ENCODE measurements at places on chromosomes 6 and 20.

GRCh38 chr6:77106992-77107391, 356.3 kb downstream of the HTR1B start:
- no peak for DNase-seq

- no peak for DNase-seq
These were observed 23.6 kb downstream of the PRR18 start for GRCh38 chr6:166284640-166285039.

- DNase-seq = no peak
These were observed 8.5 kb upstream of the DLGAP4 start for GRCh38 chr20:36297656-36298055.

GRCh38 chr20:57618764-57619050, 1.5 kb downstream of the ZBP1 start:
- DNase-seq = no peak

DNA sequence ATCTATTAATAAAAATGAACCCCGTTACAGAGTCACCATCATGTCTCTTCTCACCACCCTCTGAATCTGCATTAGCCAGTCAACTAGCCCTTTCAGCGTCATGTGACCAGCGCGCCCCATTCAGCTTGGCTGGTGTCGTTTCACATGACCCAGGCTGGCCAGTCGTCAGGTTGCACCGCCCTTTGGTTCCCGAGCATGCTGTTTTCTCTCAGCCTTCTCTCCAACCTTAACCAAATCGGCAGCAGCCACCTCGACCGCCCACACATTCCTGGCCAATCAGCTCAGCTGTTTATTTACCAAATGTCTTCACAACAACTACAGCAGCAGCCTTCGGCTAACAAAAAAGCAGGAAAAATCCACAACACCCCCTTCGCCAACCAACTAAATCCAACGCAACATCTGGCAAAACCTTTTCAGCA, 5.6 kb downstream of the SRSF3 start:
- DNase-seq = peak; percentile 65

DNA sequence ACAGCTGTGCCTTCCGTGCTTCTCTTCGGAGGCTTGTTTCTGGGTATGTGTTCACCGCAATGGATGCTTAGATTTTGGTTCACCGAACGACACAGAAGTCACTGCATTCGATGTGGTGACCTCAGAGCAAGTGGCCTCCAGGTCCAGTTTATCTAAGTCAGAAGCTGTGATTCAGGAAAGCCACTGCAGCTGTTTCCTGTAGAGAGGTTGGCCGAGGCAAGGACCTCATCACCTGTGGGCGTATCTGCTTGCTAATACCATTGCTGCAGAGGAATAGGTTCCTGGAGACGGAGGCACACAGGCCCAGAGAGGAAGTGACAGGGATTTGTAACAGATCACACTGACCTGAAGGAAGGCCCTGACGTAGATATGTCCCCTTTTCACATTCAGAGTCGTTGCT, 82.7 kb downstream of the FARS2 start:
- no peak for DNase-seq

DNA sequence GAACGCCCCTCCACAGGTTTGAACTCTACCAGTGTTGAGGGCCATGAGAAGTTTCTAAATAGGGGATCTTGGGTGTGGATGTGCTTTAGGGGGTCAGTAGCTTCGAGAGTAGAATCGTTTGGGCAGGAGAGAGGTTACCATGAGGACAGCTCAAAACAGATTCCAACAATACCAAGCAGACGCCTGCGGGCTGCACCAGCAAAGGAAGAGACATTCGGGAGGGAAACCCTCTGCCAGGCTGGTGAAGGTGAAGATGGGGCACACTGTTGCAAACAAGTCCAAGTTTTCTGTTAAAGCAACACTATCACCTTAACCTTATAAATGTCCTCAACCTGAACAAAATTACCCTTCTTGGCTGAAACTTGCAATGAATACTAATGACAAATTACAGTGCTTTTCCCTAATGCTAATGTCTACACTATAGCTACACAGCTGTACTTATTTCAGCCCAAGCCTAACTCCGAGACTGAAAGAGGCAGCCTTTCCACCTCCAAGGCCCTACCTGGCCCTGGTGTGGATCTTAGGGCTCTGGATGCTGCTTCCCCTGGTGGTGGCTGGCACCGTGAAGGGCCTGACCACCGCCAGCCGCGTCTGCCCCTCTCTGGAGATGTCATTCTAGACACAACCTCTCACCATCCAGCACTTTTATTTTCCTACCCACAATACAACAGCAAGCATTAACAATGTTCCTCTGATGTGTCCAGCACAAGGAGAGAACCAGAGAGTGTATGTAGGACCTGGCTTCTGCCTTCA, 80.1 kb downstream of the DLL1 start:
- no peak for DNase-seq

- DNase-seq = peak; percentile 58
These were observed 94.0 kb upstream of the MCHR2 start for GRCh38 chr6:100088009-100088408.

DNA sequence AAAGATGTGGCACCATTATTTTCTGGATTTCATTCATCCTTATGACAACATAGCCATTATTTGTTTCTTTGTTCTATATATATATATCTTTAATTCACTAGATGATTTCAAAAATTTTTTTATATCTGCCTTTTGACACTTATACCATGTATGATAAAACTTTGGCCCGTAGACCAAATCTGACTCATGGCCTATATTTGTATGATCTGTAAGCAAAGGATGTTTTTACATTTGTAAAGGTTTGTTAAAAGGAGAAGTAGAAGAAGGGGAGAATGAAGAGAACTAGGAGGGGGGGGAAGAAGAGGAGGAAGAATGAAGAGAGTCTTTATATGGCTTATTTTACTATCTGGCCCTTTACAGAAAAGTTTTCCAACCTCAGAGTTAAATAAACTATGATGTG, 279.7 kb downstream of the LAMA2 start:
- no peak for DNase-seq

DNA sequence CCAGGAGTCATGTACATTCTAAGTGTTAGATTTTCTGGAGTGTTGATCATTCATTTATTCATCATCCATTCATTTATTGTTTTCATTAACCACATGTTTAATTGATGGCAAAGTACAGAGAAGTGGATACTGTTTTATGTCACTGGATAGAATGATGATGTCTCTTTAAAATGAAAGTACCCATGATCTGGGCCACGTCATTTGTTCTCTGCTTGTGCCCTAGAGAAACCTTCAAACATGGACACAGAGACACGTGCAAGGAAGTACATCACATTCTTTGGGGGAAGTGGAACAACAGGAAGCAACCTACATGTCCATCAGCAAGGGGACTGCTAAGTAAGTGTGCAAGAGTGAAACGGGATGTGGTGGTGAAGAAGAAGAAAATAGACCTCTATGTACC, 75.8 kb upstream of the TSHZ2 start:
- peak; percentile 1 for DNase-seq

- peak; percentile 37 for DNase-seq
These were observed 13.1 kb upstream of the LIN28B start for GRCh38 chr6:104943781-104944180.

DNA sequence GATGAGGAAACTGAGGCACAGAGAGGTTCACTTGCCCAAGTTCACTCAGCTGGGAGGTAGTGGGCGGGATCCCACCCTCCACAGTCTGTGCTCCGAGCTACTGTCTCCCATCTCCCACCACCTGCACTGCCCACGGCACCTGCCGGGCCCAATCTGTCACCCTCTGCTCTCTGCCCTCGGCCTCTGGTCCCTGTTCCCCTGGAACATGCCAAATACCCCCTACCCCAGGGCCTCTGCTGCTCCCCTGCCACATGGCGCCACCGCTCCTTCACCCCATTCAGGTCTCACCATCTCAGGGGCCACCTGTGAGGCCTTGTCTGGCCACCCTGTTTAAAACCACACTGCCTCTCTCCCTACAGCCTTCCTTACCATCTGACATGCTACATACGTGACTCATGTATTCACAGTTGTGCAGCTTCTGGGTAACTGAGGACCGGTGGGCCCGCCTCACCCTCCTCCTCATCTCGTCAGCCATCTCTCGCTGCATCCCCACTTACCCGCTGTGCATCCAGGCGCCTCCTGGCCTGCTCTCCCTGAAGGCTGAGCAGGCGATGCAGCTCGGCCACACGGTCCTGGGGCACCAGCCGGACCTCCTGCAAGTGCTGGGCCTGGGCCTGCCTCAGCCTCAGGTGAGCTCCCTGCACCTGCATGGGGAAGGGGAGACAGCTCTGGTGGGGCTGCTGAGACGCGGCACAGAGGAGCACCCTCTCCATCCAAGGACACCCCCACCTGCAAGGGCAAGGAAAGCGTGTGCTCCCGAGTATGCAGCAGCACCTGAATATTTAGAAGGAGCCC, 50.6 kb downstream of the GINS1 start:
- DNase-seq = no peak

DNA sequence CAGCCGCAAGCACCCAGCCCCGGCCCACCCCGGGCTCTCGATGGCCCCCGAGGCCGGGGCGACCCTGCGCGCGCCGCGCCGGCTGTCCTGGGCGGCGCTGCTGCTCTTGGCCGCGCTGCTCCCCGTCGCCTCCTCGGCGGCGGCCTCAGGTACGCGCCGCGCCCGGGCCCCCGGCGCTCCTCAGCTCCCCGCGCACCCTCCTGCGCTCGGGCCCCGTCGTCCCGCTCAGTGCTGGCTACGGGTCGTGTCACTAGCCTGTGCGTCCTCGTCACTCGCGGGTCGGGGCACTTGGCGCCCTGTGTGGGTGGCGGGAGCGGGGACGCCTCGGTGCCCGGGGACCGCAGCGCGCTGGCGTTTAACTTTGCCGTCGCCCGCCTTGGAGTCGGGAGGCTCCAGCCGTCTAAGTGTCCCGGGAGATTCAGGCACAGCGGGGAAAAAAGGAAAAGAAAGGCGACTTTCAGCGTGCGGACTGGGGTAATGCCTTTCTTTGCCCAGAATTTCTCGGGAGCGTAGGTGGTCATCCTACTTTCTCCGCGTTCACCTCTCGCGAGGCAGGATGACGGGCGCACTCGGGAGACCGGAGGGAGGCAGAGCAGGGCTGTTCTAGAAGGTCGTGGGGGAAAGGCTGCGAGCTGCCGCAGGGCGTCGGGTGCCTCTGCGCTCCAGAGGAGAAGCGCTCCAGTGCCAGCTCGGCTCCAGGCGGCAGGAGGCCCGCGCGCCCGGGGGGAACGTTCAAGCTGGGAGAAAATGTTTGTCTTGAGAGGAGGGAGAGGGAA, 545 bp downstream of the FNDC1 start:
- peak; percentile 52 for DNase-seq

- DNase-seq = no peak
These were observed 19.1 kb upstream of the AAR2 start for GRCh38 chr20:36217226-36217625.

DNA sequence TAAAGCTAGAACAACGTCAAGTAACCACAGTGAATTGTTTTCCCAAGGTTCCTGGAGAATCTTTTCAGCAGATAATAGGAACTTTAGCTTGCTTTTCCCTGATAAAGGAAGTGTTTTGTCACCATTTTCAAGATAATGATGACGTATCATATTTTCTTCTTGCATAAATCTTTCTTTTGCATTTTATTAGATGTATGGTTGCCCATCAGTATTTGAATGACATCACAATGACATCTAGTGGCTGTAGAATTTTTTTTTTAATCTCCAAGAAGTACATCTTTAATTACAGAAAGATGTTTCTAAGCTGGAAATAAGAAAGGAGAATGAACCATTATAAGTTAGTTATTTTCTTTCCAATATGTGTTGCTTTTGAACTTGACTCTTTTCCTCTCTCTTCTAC, 83.0 kb downstream of the CENPW start:
- DNase-seq = no peak

DNA sequence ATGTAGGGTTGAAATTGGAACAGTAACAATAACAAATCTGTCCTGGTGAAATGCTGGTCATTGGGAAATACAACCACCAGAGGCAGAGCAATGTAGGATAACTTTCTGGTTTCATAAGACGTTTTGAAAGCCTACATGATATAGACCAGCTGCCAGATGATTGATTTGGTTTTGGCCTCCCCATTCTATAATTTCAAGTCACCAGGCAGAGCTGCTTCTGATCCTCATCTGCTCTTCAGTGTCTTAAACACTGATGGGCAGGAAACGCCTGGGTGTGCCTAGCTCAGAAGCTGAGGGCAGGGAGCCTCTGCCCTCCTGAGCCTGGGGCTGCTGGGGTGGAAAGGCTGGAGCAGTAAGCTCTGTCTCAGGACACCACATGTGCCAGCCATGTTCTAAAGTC, 24.5 kb downstream of the DHX35 start:
- DNase-seq = no peak

DNA sequence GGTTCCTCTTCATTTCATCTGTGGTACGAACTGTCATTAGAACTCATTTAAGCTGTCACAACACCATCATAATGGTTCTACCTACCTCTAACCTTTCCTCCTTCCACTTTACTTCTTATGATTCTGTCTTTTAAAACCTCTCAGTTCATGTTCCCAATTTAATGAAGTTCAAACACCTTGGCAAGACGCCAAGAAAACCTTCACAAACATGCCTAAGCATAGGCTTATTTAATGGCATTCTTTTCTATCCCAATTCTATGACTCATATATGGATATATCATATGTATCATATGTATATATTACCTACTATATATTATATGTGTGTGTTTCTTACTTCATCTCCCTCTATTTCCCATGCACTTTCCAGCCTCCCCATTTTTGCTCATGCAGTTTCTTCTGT, 283.4 kb upstream of the TBX18 start:
- DNase-seq = peak; percentile 7

- no peak for DNase-seq
These were observed 323.6 kb downstream of the UBE3D start for GRCh38 chr6:82741996-82742385.

DNA sequence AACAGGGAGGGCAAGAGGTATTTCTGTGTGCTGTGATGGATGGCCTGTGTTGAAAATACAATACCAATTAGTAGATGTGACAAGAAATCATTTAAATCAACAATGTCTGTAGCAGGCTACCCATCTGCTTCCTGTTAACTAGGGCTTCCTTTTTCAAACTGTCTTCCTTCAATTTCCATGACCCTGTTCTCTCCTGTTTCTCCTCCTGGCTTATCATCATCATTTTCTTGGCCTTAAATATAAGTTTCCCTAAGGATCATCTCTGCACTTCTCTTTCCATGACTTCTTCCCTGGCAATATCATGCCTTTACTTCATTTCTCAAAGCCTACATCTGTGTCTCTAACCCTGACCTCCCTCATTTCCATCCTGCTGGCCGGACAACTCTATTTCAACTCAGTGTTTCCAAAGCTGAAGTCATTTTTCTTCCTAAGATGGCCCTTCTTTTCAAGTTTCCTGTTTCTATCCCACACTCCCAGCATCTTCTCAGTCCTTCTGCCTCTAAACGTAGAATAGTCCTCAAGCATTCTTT, 18.2 kb downstream of the ZC2HC1B start:
- DNase-seq = no peak

- no peak for DNase-seq
These were observed 116.0 kb upstream of the MRPS10 start for GRCh38 chr6:42333612-42334011.

All from cardiac muscle cell (in vitro differentiated cells and primary cell).